Urothelium cell line (cell line): ENCODE measurements at places on chromosomes 12 and 14.

- no peak for DNase-seq
These were observed 161.1 kb downstream of the SUDS3 start for GRCh38 chr12:118537481-118537917.

DNA sequence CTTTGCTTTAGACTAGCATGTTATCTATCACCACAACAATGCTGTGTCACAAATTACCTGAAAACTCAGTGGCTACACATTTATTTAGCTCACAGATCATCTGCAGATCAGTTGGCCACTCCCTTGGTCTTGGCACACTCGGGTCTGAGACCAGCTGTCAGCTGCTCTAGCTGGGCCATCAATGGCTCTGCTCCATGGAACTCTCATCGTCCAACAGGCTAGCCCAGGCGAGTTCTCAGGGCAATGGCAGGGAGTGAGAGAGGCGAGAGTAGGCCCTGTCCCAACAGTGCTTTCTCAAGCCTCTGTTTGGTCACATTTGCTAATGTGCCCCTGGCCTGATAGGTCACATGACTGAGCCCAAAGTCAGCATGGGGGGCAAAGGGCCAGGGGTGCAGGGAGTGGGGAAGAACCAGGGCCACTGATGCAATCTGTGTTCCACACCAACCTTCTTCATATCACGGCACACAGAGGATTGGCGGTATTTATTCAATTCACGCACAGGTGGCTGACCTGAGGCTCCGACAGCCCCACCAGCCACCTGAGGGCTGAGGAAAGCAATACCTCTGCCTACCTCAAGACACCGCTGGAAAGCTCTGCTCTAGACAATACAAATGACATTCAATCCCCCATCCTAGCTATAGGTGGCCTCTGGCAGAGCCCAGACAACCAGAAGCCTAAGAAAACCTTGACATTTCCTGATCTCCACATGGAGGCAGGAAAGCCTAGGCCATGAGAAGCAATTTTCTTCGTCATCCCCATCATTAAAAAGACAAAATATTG is 82.5 kb downstream of the NT5DC3 start:
- DNase-seq = no peak

DNA sequence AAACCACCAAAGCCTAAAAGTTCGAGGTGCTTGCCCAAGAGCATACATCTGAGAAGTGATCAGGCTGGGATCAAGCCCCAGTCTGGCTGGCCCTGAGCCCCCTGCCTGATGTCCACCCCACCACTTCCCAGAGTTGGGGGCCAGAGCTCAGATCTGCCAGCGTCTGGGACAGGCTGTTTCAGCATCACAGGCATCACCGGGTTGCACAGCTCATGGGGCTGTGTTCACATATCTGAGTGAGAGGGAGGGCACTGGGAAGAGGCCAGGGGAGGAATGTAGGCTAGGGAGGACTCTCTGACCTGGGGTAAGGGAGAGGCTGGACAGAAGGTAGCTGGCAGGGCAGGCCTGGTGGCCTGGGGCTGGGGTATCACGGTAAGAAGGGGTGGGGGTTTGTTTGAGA is 6.0 kb downstream of the TGM1 start:
- DNase-seq = no peak

DNA sequence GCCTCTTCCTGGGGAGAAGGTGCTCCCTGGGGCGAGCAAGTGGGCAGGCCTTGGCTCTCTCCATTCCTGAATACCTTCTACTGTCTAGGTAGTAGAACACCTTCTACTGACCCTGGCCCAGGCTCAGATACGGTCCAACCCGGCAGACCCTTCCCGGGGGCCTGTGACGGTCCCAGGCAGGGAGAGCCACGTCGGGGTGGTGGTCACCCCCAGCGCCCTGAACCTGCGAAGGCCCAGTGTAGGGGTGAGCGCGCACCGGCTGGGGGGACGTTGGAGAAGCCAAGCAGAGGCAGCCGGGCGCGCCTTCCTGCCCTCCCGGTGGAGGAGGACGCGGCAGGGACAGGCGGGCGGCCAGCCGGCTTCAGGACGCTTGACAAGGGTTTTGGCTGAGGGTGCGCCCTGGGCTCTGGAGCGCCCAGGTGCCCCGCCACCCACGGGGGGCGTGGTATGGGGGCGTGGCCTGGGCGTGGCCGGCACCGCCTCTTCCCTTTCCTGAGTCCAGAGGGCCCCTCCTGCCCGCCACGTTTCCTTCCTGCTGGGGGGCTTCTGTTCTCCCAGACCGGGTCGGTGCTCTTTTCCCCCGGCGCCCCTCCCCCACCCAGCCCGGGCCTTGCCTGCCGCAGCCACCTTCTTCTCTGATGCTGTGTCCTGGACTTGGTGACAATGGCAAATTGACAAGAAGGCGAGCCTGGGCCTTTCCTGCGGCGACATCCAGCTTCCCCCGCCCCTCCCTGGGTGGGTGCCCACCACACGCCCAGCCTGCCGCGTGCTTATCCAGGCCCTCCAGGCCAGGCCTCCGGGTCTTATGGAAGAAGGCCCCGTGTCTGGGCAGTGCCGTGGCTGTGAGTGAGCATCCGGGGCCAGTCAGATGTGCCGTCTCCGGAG is 24.5 kb upstream of the PPP1R13B start:
- no peak for DNase-seq

DNA sequence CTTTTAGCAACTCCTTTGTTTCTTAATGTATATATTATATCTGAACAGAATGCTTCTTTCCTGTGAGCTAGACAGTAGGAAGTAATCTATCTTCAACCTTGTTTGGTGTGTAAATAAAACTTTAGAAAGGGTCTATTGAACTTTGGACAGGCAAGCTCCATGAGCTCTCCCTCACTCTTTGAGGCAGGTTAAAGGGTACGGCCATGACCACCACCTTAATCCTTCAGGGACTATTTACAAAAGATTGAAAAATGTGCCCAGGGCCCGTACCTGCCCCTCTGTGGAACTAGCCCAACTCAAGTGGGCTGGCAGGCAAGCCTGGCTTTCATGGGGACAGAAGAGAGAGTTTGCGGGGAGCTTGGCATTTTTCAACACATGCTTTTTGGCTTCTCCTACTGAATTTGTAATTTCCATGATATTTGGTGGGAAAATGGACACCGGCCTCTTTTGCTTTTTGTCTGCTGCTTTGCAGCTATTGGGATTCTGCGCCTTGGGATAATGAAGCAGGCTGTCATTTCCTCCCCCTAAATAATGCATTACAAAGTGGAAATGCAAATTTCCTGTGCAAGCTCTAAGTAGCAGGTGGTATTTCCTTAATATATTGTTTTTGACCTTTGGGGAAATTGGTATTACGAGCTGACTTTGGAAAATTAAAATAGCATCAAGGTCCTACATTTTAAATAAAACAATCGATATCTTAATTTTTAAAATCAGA is 106.0 kb downstream of the HMGA2 start:
- no peak for DNase-seq

- no peak for DNase-seq
These were observed 3.2 kb downstream of the PLXNC1 start for GRCh38 chr12:94151582-94151981.

DNA sequence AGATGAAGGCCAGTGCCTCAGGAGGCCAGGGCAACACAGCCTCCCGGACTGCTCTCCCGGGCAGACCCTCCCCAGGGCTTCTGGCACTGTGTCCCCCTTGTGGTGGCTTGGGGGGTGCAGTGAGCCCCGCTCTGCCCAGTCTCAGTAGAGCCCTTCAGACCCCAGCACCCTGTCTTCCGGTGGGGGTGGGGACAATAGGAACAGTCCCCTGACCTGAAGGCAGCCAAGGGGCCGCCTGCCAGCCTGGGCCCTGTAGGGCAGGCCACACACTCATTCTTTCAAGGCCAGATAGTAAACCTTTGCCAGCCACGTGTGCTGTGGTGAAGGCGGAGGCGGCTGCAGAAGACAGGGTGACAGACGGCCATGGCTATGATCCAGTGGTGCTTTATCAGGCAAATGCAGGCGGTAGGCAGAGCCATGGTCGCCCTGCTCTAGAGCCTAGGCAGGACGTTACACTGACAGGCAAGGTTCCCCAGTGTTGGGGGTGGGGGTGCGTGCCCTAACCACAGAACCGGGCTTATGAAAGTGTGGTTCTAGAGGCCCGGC is 15.0 kb downstream of the ZFYVE21 start:
- no peak for DNase-seq

GRCh38 chr12:105706321-105706972 is 376.0 kb downstream of the C12orf75 start:
- DNase-seq = peak; percentile 32

- no peak for DNase-seq
These were observed 193.6 kb downstream of the BCL11B start for GRCh38 chr14:99078426-99078825.

DNA sequence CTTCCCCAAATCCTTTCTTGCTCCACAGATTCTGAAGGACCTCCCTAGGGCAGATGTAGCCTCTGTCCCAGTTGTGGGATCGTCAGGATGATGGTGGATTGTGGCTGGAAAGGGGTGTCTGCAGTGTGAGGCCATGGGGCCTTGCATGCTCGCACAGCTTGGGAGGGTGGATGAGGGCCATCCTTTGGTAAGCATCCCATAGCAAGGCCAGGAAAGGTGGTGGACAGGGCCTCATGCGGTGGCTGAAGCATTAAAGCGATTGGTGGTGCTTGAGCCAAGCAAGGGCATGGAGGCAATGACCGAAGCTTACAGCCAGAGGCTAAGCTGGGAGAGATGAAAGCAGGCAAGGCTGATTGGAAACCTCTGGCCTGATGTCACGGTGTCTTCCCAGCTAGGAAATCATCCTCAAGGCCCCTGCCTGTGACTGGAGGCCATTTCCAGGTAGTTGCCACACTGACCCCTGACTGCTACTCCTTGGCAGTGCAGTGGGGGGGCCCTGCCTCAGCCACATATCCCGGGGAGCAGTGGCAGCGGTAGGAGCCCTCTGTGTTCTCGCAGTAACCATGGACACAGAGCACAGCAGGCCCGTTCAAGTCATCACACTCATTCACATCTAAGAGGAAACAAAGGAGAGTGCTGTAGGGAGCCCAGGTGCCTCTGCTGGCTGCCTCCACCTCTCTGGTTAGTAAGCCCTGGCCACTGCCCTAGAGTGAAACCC is 7.0 kb downstream of the ISCA2 start:
- DNase-seq = no peak

GRCh38 chr12:89574736-89575208 is 48.9 kb upstream of the POC1B start:
- DNase-seq = no peak

- DNase-seq = no peak
These were observed 23.3 kb upstream of the NEK9 start for GRCh38 chr14:75150150-75150549.

GRCh38 chr12:104331376-104331775 is 27.8 kb downstream of the EID3 start:
- DNase-seq = no peak

DNA sequence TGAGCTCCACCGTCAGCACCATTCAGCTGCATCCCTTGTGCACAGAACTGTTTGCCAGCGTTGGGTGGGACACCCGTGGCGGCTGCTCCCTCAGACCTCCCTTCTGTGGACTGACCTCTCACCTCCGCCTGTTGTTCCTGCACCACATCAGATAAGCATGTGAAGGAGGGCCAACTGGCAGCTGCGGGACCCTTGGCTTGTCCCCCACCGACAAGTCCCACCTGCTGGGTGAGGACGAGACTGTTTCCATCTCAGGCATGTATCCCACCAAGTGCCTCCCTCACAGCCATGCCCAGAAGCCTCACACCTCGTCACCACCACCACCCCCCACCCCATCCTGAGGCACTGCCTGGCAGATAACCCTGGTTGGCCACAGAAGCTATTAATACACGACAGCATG is 18.6 kb upstream of the TEAD4 start:
- no peak for DNase-seq

- DNase-seq = no peak
These were observed 26.7 kb downstream of the SLC35E3 start for GRCh38 chr12:68772714-68773113.

DNA sequence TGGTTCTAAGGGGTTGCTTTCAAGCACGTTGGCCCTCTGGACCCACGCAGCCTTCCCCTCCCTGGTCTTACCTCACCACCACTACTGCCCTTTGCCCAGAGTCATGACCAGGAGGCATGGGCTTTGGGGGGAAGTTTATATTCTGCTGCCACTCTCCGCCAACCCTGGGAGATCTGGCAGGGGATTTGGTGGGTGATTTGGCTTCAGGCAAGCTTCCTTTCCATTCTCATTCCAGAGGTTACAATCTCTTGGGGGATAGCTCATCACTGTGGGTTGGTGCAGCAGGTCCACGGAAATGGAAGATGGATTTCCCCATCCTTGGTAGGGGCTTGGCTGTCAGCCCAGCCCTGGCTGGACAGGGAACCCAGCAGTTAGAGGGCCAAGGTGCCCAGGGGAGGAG is 6.3 kb downstream of the PAH start:
- DNase-seq = no peak

DNA sequence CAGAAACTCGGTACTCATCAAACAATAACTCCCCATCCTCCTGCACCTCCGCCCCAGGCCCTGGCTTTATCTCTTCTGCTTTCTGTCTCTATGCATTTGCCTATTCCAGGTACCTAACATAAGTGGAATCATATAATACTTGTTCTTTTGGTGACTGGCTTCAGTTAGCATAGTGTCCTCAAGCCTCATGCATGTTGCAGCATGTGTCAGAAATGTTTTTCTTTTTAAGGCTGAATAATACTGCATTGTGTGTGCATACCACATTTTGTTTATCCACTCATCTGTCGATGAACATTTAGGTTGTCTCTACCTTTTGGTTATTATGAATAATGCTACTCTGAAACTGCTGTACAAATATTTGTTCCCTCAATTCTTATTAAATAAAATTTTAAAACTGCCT is 117.1 kb downstream of the KICS2 start:
- DNase-seq = no peak

DNA sequence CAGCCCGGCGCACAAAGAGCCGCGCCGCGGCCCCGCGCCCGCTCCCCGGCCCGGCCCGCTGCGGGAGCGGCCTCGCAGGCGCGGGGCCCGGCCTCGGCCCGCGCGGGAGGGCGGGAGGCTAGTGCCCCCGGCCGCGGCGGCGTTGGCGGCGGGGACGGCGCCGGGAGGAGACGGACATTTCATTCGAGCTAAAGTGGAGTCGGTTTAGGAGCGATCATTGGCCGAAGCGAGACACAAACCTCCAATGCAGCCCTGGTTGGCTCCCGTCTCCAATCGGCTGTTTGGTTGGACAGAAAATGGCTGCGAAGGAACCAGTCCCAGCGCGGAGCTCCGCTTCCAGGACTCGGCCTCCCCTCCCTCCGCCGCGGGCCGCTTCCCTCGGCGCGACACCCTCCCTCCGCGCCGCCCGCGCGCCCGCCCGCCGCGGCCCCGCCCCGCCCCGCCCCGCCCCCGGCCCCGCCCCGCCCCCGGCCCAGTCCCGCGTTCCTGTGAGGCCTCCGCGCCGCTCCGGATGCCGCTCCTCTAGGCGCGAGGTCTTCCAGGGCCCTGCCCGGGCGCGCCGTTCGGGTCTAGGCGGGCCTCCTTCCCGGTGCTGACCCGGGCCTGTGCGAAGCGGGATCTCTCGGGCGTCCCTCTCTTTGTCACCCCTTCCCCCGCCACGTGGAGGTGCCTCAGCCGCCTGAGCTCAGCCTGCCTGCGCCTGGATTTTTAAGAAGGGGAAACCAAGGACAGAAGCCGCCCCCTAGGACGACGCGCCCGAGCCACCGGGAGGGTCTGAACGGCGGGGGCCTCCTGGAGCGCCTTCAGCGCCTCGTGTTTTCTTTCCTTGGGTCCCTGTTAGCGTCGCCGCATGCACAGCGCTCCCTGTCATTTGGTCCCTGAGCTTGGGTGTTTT is at the start of gene NFYB:
Gene NFYB (minus strand): TSS at position 309 of the 895 bp plus-strand sequence. CDS start 2,757 bp downstream, outside the sequence.
- peak; percentile 92 for DNase-seq

- DNase-seq = no peak
These were observed 37.8 kb upstream of the PLBD1 start for GRCh38 chr12:14605401-14605989.
